Right hindlimb (tissue), 1 donor: ENCODE measurements at places on chromosomes 5 and 9.

DNA sequence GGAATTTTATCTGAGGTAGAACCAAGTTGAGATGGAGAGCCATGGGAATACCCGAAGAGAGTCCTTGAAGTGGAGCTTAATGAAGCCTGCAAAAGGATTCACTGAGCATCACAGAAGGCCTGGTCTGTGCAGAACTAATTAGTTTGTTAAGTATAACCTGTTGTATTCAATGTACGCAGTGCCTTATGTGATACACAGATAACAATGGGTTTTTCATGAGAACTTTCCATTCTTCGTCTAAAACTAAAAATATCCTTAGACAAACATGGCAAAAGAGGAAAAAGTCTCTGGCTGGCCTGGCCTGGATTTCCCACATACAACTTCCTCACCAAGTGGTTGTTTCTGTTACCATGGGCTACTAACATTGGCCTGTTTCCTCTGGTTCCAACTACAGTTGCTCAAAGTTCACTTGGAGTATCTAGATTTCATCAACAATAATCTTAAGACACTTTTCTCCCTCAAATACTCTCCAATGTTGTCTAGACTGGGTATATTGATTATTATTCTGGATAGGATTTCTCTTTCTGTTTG, 237.6 kb upstream of the ZNF462 start:
- no peak for DNase-seq

- DNase-seq = no peak
Measured at GRCh38 chr9:82721593-82721992, 341.3 kb downstream of the RASEF start.

- no peak for DNase-seq
Measured at GRCh38 chr5:138639326-138639725, 64.1 kb upstream of the HSPA9 start.

- DNase-seq = no peak
Measured at GRCh38 chr5:134450374-134450773, 38.7 kb upstream of the CDKN2AIPNL start.

DNA sequence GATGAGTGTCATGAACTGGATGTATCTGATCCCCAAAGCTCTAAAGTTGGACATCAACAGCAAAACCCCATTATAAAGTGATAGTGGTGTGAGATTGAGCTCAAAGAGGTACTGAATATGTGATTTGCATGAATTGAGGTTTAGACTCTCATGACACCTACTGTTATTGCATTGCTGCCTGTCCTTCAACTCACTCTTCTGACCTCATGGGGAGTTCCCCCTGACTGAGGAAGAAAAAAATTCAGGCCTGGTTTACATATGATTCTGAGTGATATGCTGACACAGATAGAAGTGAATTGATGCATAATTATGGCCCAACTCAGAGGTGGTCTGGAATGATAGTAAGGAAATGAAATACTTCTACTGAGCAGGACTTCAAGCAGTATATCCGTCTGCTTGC, 76.2 kb upstream of the CHD1 start:
- DNase-seq = no peak

DNA sequence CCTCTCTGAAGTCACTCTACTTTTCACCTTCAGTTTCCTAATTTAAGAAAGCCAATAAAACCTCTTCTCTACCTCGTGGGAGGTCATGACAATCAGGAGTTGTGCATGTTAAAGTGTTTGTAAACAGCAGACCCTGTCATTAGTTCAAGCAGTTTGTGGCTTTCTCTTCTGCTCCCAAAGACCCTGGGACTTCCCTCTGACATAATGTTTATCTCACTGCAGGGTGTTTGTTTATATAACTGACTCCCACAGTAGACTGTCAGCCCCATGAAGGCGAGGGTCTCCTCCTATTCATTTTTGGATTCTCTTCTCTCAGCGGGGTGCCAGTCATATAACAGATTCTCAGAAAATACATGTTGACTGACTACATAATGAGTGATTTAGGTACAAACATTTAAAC, 360.0 kb upstream of the ZNF462 start:
- no peak for DNase-seq

GRCh38 chr9:136694163-136694871, 7.1 kb upstream of the AGPAT2 start:
- DNase-seq = no peak

DNA sequence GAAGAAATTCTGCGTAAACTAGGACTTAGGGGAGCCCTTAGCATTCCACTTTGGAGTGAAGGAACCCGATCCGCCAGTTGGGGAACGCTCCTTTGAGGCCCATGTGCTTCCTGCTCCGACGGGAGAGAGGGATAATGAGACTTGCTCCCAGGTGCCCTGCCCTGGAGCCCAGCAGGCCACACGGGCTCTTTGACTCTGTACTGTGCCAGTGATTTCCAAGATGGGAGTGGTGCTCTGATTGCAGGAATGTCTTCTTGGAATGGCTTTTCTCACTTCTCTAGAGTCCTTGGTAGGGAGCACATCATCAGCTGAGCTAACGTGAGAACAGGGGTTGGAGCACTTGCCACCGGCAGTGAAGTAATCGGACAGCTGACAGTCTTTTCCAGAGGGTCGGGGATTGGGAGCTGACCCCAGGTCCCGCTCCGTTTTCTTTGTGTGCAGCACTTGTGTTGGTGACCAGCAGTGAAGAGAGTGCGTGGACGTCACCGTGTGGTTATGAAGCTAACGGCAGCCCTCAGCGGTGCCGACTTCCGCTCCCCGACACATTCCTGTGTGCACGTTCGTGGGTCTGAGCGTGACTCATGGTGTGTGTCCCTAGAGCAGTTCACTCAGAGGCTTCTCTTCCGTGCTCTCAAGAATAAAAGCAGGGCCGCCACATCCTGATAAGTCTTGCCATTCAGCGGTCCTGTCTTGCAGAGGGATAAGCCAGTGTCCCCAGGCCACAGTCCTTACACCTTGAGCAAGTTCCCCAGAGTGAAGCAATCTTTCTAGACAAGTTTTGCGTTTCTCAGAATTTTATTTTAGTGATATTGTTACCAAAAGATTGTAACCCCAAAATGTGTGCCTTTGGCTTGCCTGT, 25.6 kb downstream of the ABL1 start:
- peak; percentile 86 for DNase-seq

GRCh38 chr5:162484986-162485385, 417.4 kb downstream of the GABRG2 start:
- no peak for DNase-seq

DNA sequence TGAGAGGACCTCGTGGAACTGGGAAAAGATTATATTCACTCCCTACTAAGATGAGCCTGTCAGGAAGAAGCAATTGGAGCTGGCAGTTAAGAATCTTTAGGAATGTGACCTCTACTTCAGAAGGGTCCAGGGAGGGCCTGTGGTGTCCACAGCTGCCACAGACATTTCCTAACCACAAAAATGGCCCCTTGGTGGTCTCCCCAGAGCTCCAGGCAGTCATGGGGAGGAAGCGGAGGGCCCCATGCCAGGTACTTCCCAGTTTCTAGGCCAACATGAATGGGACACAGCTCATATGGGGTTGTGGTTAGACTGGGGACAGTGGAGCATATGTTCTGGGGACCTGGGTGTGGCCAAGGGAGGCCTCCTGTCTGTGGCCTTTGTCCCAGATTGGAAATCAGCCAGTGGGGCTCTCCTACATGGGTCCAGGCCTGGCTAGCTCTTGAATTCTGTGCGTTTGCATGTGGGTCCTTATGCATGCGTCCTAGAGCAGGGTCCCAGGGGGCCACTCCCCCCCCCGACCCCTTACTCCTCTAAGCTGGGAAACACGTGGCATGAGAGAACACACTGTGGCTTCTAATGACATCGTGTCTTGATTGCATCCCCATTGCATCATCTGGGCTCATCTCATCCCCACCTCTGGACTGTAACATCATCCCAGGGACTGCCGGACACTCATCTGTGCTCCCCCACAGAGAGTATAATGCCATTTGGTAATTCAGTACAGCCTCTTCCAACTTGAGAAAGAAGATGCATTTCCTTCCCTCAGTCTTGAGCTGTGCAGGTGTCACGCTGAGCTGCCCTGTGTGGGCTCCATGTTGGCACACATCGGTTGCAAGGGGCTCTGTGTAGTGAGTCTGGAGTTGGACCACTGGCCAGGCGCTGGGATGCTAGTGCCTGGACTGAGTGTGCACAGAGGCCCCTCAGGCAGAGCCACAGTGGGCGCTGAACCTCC, 31.3 kb downstream of the IRF1 start:
- DNase-seq = no peak

- DNase-seq = peak; percentile 64
Measured at GRCh38 chr9:87010626-87011025, 63.3 kb upstream of the GAS1 start.

DNA sequence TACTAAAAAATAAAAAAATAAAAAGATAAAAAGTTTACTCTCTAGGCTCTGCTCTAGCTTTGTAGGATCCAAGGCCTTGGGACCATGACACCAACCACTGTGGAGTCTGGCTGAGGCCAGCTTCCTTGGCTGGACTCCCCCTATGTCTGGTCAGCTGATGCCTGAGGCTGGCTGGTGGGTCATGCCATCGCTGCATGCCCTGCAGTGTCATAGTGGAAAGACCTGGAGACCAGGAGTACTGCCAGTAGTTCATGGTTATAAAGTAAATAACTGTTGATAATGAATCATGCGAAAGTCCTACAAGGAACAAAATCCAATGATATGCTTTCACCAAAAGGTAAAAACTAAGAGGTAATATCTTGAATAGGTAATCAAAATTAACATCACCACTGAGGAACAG, 43.2 kb downstream of the GARNL3 start:
- no peak for DNase-seq

DNA sequence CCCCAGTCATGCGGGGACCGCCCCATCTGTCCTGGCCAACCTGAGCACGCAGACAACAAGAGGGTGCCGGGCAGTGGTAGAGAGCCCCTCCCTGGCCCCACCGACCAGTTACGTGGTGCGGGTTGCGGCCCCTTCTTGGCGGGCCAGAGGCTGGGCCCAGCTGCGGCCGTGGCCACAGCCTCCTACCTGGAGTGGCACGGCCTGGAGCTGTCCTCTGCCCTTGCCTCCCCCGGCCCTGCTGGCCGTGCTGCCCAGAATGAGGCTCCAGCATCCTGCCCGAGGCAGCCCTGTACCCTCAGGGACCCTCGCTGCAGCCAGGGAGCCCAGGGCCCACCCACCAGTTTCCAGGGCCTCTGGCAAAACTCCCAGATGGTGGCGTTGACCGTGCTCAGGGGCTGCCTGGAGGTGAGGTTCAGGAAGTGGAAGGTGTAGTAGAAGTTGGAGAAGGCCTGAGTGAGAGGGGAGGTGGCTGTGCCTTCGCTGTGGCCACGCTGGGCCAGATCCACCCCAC, 5.7 kb downstream of the ENTPD8 start:
- DNase-seq = peak; percentile 23

- DNase-seq = peak; percentile 49
Measured at GRCh38 chr5:167861129-167861927, 430.1 kb upstream of the WWC1 start.

DNA sequence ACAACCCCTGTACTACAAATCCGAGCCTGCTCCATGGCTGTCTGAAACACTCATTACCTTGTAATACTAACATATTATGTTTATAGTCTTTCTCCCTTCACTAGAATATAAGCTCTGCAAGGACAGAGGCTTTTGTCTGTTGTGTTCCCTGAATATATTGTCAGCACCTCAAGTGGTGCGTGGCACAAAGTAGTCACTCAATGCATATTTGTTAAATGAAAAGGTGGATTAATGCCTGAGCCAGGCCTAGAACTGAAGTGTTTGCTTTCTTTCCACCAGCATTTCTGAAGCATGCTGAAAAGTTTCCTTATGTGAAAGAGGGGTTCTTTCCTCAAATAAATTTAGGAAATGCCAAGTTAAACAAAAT, 36.3 kb downstream of the ELL2 start:
- DNase-seq = no peak

GRCh38 chr5:125877248-125877647, 546.0 kb upstream of the GRAMD2B start:
- DNase-seq = no peak

DNA sequence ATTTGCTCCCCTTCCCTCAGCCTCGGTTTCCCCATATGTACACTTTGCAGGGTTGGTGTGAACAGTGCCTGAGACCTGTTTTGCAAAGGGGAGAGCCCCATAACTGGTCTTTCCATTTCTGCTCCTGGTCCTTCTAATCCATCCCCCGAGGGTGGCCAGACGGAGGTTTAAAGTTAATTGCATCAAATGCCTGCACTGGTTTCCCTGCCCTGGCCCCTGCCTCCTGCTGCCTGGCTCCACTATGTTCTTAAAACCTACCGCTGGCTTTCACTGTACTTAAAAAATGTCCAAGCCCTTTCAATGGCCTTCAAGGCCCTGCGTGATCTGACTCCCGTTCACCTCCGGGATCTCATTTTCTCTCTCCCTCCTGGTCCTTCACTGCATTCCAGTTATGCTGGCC, 183.0 kb downstream of the RGS3 start:
- peak; percentile 13 for DNase-seq

- DNase-seq = no peak
Measured at GRCh38 chr5:149156435-149157083, 15.3 kb downstream of the ABLIM3 start.

DNA sequence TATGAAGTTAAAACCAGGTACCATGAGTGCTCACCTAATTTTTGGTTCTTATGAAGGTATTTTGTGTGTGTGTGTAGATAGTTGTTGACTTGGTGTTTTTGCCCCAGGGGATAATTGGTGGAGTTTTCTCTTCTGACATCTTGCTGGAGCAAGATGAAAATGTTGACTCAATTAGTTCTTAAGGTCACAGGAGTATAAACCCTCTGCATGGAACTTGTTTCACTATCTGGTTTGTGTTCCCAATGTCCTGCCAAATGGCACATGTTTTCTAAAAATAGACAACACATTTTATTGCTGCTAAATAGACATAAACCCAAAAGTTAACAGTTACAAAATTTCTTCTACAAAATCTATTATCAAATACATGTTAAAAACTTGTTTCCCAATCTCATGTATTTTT, 180.9 kb downstream of the FAM170A start:
- no peak for DNase-seq

DNA sequence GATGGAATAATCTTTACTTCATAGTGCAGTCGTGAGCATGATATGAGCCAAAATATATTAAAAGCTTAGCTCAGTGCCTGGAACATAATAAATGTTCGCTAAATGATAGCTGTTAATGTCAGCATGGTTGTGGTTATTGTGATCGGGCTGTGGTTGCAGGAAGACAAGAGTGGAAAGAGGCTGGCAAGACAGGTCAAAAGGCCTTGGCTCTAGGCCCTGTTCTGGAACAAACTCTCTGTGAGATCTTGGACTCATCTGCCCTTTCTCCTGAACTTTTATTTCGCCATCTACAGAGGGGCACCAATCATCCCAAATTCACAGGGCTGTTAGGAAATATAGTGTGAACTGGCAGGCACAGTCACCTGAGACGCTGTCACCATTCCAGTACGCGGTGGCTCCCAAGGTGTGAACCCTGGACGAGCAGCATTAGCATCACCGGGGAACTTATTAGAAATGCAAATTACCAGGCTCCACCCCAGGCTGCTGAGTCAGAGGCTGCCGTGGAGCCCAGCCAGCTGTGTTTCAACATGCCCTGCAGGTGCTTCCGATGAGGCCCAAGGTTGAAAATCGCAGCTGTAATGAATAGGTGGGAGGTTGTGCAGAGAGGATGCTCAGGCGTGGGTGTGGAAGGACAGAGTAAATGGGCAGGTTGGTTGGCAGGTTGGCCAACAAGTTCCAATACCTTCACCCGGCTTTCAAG, 50.2 kb upstream of the SAP30L start:
- DNase-seq = no peak

GRCh38 chr5:112793201-112793600, 55.5 kb downstream of the APC start:
- no peak for DNase-seq

GRCh38 chr5:59360130-59360555, 533.4 kb downstream of the PDE4D start:
- DNase-seq = no peak

- no peak for DNase-seq
Measured at GRCh38 chr9:125681657-125682056, 25.4 kb downstream of the MAPKAP1 start.
